Small intestine (tissue), 16 donors: ENCODE measurements at places on chromosomes 7 and 10. TPM values are rescaled to one million over a fixed set of nuclear protein-coding genes. Genes with fewer than 3 reads are reported as not detected.

DNA sequence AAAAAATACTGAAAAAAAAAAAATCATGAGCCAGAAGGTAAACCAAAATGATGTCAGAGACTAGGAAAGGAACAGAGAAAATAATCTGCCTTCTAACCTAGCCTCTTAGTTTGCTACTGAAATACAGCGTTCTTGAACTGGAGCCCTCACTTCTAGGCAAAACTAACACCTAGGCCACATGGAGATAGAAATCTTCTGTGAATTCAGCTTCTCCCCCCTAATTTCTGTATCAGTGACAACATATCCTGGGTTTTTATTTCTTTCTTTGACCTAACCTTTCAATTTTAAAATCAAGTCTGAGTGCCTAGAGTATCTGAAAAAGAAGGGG, 100.1 kb upstream of the GLCCI1 start:
- H3K4me3 ChIP-seq: no peak overlapping the region
- H3K36me3 ChIP-seq: no peaks in the 10 kb centered on the region
- DNase-seq: no peak
- H3K27me3 ChIP-seq: no peaks in the 10 kb centered on the region

Gene HILPDA
- polyA plus RNA-seq: 3.2 TPM

Gene PIP
- not detected for polyA plus RNA-seq

DNA sequence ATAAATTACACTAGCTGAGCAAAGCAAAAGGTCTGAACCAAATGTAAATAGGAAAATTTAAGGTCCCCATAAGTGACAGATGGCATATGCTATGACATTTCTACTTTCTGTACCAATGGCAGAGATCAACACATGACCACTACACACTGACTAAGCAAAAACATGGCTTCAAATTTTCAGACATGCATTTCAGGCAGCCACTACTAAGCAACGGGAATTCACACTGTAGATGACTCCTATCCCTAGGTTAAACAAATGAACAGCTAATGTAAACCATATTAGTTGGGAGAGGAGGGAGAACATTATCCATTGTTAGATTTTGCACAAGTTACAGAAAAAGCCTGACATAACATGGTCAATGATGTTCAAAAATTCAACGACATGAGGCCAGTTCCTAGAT, 11.4 kb upstream of the KIF20B start:
- H3K4me1 ChIP-seq: no peaks in the 10 kb centered on the region
- DNase-seq: no peak
- H3K36me3 ChIP-seq: no peaks in the 10 kb centered on the region
- no peaks in the 10 kb centered on the region for H3K27me3 ChIP-seq

GRCh38 chr10:13725594-13725993, 138.8 kb downstream of the PRPF18 start:
- no peak for DNase-seq
- H3K4me3 ChIP-seq: no peak overlapping the region
- H3K27me3 ChIP-seq: no peaks in the 10 kb centered on the region
- no peaks in the 10 kb centered on the region for H3K36me3 ChIP-seq
- no peak overlapping the region for H3K27ac ChIP-seq

Gene CALCR
- not detected for polyA plus RNA-seq

- DNase-seq: no peak
- no peak overlapping the region for H3K4me3 ChIP-seq
- no peaks in the 10 kb centered on the region for H3K27me3 ChIP-seq
- no peaks in the 10 kb centered on the region for H3K4me1 ChIP-seq
Observed at GRCh38 chr7:137834552-137834951, 12.2 kb downstream of the DGKI start.

Gene ZNF503
- polyA plus RNA-seq: 17.2 TPM

DNA sequence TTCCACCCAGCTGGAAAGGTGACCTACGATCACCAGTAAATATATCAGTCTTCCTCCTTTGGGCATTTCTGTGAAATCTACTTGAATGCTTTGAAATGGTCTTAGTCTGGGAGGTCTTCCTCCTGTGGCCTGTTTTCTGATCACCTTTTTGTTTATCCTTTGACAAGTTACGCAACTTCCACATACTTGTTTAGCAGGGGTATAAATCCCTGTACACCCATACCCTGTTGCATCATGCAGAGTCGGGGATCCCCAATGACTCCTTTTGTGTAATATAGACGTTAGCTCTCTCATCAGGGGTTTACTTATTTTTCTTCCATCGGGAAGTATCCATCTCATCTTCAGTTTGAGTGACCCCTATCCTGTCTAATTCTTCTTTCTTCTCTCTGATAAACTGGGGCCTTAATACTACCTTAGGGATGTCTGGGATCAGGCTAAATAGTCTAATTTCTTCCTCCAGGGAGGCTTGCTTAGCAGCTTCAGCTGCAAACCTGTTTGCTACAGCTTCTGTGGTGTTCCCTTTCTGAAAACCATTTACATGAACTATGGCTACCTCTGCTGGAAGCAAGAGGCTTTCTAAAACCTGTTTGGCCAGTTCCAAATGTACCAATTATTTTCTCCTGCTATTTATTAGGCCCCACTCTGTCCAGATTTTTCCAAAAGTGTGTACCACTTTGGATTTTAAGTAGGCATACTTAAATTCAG, 25.8 kb downstream of the MAPK8 start:
- no peak for DNase-seq
- no peak overlapping the region for H3K4me3 ChIP-seq
- H3K4me1 ChIP-seq: no peaks in the 10 kb centered on the region
- H3K36me3 ChIP-seq: no peaks in the 10 kb centered on the region
- no peaks in the 10 kb centered on the region for H3K27me3 ChIP-seq
- H3K27ac ChIP-seq: no peak overlapping the region
